ENCODE measurements at places on chromosomes 5 and 9.

DNA sequence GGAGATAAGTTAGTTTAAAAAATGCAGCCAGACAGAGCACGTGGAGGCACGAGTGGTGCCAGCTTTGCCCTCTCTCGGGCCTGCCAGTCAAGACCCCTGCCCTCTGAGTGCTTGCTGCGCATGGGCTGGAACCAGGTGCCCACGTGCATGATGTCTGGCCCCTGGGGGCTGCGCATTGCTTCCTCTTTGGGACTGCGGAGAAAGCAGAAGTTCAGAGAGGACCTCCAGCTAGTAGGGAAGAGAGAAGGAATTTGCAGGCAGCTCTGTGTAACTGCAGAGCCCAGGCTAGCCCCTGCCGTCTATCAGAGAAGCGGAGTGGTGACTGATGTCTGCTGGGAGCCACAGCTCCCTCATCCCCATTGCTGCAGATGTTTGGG is 9.7 kb upstream of the RNU6ATAC start:
- no peak for DNase-seq

- no peak for DNase-seq
Measured at GRCh38 chr5:151672516-151672915, 14.2 kb downstream of the SPARC start.

GRCh38 chr5:98742396-98743073 is 30.9 kb upstream of the RGMB start:
- DNase-seq: no peak

DNA sequence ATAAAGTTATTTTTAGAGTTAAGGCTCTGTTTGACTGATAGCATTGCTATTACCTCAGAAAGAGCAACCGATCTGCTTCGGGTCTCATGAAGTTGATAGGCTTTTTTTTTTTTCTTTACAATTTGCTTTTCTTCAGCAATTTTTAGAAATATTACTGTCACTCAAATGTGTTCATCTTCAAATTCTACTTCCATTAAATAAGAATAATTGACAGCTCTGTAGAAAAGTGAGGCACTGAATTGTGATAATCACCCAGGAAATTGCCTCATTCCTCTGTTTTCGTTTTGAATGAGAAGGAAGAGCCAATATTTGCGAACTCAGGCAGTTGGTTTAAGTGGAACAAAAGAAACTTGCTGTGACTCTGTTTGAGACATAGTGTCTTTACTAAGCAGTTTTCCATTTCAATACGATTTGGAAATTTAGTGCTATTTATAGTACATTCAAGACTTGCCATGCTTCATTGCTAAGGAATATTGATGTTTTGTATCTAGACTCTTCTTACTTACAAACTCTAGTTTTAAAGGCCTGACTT is 700.5 kb upstream of the CDH10 start:
- no peak for DNase-seq

- DNase-seq: no peak
Measured at GRCh38 chr9:70589571-70590314, 175.3 kb upstream of the KLF9 start.

- DNase-seq: no peak
Measured at GRCh38 chr9:111937301-111937700, 40.7 kb downstream of the UGCG start.

- DNase-seq: no peak
Measured at GRCh38 chr5:11602298-11602697, 301.9 kb downstream of the CTNND2 start.

GRCh38 chr5:78907255-78907891 is 77.7 kb downstream of the ARSB start:
- DNase-seq: no peak

DNA sequence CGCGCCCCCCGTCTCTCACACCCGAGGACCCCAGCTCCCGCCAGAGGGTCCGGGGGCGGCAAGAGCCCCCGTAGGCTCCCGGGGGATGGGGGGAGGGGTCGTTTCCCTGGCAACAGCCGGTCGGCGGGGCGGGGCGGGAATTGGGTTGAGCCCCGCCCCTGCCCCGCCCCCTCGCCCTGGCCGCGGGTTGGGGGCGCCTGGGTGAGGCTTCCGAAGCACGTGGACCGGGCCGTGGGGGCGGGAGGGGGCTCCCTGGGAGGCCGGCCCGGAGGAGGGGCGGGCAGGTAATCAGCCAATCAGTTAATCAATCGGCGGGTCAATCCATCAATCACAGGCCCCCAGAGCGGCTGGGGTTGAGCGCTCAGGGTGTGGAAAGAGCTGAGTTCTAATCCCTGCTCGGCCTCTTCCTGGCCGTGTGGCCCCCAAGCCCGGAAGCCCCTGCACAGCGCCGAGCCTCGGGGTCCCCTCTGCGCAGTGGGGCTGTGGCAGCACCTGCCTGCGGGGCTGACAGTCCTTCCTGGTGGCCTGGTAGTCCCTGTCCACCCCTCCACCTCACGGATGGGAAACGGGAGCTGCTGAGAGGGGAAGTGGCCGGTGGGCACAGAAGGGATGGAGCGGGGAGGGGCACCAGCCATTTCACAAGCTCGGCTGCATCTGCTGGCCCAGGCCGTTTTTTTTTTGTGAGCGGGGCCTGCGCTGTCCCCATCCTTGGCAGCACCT is 174.2 kb upstream of the IER5L start:
- DNase-seq: no peak

DNA sequence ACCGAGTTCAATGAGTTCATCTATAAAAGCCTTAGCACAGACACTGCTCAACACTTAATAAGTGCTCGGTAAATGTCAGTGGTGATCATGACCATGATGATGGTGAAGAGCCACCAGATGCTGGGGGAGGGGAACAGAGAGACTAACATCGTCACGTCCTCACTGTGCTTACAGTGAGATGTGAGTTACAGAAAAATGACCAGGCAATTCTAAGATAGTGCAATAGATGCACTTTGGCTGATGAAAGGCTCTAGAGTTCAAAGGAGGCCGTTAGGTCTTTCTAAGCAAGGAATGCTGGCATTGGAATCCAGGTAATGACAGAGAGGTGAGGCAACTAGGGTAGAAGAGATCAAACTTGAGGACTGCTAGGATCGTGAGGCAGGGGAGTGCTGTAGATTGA is 36.7 kb downstream of the ARL15 start:
- DNase-seq: no peak

DNA sequence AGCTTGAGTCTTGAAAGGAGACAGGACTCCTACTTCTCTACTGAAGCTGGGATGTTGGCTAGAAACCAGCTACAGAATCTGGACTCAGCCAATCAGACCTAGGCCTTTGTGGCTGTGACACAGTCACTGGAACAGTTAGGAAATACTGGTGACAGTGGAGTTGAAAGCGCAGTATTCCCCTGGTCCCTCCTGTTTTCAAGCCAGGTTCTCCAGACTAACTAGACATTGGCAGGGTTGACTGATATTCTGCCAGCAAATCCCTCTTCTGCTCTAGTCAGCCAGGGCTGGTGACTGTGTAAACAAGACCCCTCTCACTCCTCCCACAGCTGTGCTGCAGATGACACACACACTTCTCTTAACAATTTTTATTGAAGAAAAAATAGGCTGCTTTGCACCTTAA is 8.7 kb downstream of the SHROOM1 start:
- no peak for DNase-seq

DNA sequence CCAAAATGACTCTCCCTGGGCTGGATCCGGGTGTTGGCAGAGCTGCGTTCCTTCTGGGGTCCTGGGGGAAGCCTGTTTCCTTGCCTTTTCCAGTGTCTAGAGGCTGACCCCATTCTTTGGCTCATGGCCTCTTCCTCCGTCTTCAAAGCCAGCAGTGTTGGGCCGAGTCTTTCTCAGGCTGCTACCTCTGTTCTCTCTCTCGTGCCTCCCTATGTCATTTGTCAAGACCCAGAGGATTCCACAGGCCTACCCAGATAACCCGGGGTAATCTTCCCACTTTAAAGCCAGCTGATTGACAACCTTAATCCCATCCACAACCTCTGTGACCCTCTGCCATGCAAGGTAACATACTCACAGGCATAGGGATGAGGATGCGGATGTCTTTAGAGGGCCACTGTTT is 55.0 kb upstream of the KCNMB1 start:
- DNase-seq: no peak

DNA sequence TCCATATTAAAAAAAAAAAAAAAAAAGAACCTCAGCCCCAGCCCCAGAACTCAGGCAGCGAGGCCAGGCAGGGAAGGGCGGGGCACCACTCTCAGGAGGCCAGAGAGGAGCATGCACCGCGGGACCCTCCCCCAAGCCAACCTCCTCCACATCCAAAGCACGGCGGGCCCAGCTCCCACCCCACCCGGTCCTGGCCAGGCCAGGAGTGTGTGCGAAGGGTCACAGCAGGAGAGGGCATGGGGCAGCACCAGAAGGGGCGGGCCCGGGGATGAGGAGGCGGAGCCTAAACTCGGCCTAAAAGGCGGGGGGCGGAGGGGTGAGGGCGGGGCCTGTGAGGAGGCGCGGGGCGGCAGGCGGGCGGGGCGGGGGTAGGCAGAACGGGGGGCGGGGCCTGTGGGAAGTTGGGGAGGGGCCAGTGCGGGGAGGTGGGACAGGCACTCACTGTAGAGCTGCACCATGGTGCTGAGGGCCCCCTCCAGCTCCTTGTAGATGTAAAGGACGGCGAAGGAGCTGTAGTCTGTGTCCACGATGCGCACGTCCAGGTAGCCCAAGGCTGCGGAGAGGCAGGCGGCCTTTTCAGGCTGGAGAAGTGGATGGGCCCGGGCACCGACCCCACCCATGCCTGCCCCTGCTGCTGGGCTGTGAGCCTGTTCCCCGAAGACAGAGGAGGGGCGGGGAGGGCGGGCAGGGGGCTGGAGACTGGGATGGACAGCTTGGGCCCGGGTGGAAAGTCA is 1.2 kb downstream of the LCN15 start:
- peak; percentile 26 for DNase-seq

GRCh38 chr5:10581424-10581748 is 17.5 kb downstream of the ANKRD33B start:
- no peak for DNase-seq

DNA sequence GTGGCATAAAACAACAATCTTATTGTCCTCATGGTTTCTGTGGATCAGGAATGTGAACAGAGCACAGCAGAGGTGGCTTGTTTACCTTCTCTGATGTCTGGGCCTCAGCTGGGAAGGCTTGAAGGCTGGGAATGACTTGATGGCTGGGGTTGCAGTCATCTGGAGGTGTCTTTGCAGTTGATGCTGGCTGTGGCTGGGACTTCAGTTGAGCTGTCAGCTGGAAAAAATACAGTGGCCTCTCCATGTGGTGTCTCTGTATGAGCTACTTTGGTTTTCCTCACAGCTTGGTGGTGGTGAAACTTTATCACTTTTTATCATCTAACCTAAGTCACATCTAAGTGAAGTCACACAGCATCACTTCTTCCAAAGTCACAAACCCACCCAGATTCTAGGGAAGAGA is 24.7 kb upstream of the STX17 start:
- no peak for DNase-seq

- DNase-seq: no peak
Measured at GRCh38 chr5:38672059-38672788, 115.8 kb upstream of the LIFR start.

- no peak for DNase-seq
Measured at GRCh38 chr5:140791089-140791488, 3.6 kb upstream of the PCDHA2 start.

DNA sequence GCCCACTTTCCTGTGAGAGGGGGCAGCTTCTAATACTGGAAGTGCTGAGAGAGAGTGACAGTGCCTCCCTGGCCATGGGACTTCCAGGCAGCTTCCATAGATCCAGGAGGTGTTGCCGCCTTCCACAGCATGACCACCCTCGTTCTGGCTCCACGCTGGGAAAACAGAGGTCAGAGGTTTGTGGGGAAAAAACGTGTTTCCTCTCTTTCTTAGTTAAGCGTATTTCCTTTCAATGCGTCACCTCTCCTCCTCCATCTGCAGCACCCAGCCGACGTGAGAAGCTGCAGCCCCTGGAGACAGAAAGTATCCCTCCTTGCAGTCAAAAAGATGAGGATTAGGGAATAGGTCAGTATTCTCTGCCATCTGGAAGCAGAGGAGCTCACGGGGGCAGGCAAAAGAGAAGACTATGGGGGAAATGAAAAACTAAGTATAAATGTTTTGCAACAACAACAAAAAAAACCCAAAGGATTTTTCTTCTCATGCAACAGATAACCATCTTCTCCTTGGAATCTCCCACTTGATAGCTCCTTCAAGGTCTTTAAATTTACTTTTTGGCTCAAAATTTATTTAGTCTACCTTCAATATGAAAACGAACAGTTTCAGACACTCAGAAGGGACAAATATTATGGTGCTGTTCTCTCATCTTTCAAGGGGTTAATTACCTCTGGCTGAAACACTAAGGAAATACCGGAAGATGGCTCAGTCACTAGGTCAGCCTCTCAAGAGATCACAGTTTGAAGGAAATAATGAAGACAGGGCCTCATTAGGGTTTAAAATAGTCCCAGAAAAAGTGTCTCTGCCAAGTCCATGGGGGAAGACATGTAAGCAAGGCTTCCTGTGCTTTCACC is 38.0 kb downstream of the MTMR12 start:
- DNase-seq: no peak

GRCh38 chr5:56269216-56269927 is 36.2 kb upstream of the ANKRD55 start:
- no peak for DNase-seq

- no peak for DNase-seq
Measured at GRCh38 chr5:65305913-65306312, 175.8 kb downstream of the ADAMTS6 start.

DNA sequence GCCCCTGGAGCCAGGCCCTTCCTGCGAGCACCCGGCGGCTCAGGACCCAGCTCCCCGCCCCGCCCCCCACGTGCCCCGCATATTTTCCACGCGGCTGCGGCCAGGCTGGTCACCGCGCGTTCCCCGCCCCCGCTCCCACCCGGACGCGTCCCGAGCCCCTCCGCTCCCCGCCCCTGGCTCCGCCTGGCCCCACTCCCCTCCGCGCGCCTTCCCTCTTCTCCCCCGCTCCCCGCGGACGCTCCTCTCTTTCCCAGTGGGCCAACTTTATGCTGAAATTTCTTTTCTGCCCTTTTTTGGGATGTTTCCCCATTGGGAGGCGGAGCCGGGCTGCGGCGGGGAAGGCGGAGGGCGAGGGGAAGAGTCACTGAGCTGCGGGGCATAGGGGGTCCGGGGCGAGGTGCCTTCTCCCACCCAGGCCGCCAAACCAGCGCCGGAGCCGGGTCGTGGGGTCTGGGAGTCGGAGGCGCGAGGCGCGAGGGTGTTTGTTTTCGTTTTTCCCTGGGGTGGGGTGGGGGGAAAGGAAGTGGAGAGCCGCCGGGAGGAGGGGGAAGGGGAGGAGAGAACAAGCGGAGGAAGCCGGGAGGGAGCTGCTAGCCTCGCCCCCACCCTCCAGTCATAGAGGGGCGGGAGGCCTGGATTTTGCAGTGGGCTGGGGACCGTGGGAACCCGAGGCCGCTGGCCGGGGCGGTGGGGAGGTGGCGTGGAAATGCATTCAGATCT is 1.0 kb upstream of the TPM2 start:
- DNase-seq: peak; percentile 41

DNA sequence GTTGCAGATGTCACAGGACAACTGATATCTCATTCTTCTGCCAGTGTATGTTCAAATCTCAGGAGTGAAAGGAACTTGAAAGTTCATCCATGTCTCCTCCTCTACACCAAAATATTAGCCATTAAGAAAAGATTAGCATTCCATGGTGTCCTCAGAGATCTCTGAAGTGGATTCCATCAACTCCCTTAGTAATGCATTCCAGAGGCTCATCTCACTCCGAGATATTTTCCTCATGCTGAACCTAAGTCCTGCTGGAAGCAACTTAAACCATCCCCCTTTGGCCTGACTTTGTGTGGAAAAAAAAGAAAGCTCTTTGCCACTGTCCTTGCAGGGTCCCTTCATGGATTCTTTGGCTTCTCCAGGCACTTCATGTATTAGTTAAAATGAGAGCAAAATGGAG is 155.7 kb upstream of the ZNF462 start:
- no peak for DNase-seq

GRCh38 chr5:1051366-1051720 is 42.7 kb downstream of the NKD2 start:
- DNase-seq: no peak

All from stimulated activated CD4-positive, alpha-beta T cell treated with anti-CD3 and anti-CD28 coated beads, Interleukin-4, amount 100 ng/mL, for 4 hours (primary cell).